ENCODE measurements at places on chromosomes 4 and X.

GRCh38 chrX:39591099-39591498 is 506.7 kb downstream of the BCOR start:
- DNase-seq: no peak

GRCh38 chr4:70903291-70903603 is 1.1 kb downstream of the MOB1B start:
- DNase-seq: no peak

DNA sequence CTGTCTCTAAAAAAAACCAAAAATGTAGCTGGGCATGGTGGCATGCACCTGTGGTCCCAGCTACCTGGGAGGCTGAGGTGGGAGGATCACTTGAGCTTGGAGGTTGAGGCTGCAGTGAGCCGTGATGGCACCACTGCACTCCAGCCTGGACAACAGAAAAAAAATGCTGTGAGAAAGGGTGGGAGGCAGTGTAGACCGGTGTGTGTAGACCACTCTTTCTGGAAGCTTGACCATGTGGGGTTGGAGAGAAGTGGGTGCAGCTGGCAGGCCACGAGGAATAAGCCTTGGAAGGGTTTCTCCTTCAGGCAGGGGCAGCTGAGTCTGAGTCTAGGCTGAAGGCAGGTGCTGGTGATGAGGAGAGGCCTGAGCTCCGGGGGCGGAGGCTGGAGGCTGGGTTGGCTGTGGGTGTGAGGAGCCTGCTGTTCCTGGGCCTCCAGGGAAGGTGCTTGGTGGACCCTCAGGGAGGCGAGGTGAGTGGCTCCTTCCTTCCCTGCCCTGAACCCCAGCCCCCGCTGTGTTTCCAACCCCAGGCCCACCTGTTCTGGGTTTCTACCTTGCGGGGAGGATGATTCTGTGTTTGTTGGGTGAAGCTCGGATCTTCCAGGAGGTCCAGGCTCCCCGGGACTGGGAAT is 9.3 kb upstream of the TBC1D14 start:
- no peak for DNase-seq

GRCh38 chr4:124738994-124739393 is 26.5 kb upstream of the ANKRD50 start:
- DNase-seq: no peak

- peak; percentile 21 for DNase-seq
These were observed 113.7 kb upstream of the NEXMIF start for GRCh38 chrX:75038925-75039324.

DNA sequence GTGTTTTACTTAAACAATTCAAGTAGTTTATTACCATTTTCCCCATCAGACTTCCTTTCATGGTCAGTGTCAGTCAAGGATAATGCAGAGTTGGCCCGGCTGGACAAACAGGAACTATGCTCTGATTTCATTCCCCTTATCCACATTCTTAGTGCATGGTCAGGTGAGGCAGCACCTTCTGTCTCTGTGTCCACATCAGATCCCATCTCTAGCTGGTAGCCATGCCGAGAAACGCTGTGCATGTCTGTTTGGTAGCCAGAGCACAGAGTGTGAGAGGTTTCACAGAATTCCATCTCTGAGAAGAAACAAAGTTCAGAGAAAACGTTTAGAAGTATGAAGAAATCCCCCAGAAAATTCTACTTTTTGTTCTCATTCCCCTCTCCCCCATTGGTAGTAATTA is 423.7 kb upstream of the TEX13C start:
- no peak for DNase-seq

DNA sequence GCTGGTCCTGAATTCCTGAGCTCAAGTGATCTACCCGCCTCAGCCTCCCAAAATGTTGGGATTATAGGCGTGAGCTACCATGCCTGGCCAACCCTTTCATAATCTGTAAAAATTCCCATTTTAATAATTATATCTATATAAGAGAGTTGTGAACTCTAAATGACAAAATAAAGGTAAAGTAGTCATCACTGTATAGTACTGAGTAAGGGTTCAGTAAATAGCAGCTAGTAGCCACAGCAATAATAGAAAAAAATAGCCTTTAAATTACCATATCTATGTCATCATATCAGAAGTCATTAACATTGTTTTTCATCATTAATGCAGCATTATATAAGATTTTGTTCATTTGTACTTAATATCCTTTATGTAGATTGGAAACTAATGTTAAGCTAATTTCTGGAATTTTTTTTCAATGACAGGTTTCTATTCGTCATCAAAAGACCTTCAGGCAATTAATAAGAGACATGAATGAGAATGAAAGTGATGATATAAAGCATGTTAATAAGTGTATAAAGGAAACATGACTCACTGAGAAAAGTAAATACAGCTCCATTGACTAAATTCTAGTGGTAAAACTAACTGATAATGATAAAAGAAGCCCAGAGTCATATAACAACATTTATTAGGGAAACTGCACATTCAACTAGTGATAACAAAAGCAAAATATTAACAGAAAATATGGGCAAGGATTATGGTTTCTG is 85.9 kb upstream of the UGT8 start:
- DNase-seq: no peak

DNA sequence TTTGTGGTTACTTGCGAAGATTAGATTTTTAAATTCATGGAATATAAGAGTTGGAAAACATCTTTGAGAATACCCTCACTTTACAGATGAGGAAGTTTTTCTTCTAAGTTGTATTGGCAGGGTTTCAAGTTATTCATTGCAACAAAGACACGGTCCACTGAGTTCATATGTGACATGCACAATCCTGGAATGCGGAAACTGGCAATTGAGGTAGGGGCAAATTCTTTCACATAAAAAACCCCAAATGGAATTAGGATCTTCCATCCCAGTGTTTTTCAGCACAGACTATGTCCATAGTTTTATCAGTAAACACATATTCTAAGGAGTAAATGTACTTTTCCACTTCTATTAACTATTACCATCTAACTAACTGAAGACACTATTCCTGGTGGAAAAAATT is 81.8 kb upstream of the NAP1L5 start:
- no peak for DNase-seq

DNA sequence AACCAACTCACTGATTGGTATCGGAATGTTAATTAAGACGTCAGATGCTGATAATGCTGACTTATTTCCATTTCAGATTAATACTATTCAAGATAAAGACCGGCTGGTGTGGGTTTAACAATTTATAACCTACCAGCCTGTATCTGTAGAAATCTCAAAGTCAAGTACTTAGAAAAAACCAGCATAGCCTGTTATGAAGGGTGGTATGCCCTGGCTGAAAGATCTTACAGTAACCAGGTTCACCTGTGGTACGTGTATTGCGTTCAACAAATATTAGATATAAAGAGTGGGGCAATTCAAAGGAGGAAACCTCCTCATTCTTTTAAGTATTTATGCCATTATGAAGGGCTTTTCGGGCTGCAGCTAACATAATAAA is 240.8 kb upstream of the ANXA3 start:
- DNase-seq: no peak

- DNase-seq: no peak
These were observed 131.6 kb upstream of the TMEM164 start for GRCh38 chrX:109871121-109871888.

- peak; percentile 23 for DNase-seq
These were observed 13.8 kb downstream of the RNF4 start for GRCh38 chr4:2482693-2483092.

GRCh38 chr4:100795581-100795980 is 277.8 kb upstream of the EMCN start:
- no peak for DNase-seq

GRCh38 chr4:84809946-84810345 is 156.5 kb downstream of the WDFY3 start:
- DNase-seq: no peak

GRCh38 chrX:41558531-41558930 is 111.4 kb downstream of the NYX start:
- DNase-seq: no peak

DNA sequence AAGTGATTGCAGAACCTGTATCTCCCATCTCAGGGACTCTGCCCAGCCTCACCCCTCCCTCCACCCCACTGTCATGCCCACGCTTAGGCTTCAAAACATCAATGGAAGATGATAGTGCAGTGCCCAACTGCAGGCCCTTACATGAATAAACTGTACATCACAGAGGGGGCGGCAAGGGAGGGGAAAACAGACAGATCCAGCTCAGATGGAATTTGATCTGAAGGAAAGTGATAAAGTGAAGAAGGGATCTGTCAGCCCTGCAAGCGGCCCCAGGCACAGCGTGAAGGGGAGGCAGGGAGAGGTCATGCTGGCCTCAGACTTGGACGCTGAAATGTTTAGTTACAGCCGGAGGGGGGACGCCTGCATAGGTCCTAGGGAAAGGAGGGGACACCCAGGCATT is 38.5 kb downstream of the GYG2 start:
- DNase-seq: no peak

GRCh38 chrX:109841257-109841656 is 108.2 kb upstream of the ACSL4 start:
- DNase-seq: no peak

- DNase-seq: peak; percentile 21
These were observed 1.1 kb downstream of the AFF2 start for GRCh38 chrX:148501386-148502066.

- DNase-seq: no peak
These were observed 737.8 kb upstream of the FRG1 start for GRCh38 chr4:189202869-189203271.

GRCh38 chrX:132393992-132394391 is 94.8 kb downstream of the MBNL3 start:
- no peak for DNase-seq

DNA sequence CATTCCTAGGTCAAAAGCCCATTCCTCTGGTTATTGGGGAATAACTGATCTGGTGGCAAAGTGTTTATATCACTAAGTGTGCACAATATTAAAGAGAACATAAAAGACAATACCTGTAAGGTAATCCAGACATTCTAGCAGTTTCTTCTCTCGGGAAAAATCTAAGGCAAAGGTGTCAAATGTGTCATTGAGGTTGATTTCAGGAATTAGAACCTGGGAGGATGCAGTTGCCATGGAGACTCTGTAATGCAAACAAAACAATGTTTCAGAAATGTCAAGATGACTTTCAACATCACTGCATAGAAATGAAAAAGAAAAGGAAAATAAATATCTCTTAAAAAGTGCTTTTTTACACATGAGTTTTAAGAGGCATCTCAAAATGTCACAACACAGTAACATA is 145.9 kb downstream of the MID1 start:
- no peak for DNase-seq

DNA sequence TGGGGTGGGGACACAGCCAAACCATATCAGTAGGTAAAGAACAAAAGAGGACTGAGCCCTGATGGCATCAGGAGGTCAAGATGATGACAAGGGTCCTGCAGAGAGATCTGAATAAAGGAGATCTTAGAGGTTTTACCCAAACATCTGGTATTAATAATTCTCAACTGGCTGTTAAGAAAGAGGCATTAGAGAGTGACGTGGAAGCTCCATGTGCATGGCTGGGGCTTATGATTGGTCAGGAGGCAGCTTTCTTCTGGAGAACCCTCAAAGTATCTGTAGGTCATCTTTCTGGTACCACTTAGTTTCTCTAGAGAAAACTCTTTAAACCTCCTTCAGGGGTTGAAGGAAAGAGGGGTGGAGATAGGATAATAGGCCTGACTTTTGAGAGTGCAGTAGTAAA is 18.7 kb downstream of the MGST2 start:
- DNase-seq: no peak

GRCh38 chr4:89249313-89249712 is 58.3 kb downstream of the GPRIN3 start:
- DNase-seq: no peak

GRCh38 chrX:118114971-118115370 is 1.6 kb downstream of the KLHL13 start:
- DNase-seq: no peak

DNA sequence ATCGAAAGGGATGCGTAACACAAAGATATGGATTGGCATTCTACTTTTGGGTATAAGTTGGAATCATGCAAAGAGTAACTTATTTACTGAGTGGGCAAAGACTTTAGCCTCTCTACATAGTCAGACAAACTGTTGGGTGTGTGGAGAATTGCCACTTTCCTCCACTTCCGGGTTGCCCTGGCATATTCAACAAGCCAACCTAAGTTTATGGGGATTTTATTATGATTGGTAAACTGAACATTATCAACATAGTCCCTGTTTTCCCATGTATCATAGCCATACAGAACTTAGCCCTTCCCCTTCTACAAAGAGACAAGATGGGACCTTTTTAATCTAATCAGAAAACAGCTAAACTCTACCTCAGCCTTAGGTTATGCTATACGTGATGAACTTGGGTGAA is 121.6 kb downstream of the AGTR2 start:
- no peak for DNase-seq

- DNase-seq: no peak
These were observed 39.2 kb upstream of the PDE5A start for GRCh38 chr4:119667802-119668201.

- DNase-seq: no peak
These were observed 58.9 kb upstream of the IRS4 start for GRCh38 chrX:108795240-108795639.

DNA sequence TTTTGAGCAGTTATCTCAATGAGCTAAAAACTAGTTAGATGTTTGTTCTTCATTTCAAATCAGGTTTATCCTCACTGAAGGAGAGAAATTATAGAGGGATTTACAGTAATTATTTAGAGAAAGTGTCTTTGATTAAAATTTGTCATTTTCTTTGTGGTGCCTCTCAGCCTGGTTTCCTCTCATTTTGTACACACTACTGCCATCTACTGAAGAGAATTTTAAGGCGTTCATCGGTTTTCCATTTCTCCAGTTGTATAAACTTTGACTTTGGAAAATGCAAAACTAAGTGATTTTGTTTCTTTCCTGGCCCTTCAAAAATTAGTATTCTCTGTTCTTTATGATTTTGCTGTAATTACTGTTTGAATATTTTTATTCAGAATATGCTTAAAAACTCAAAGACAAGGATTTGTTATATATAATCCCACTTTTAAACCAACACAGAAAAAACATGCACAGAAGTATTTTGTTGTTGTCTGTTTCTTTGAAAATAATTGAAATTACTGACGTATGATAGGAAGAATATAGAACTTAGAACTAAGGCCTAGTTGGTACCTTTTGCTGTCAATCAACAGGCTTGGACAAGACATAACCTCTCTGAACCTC is 34.4 kb upstream of the ANXA3 start:
- DNase-seq: no peak

- DNase-seq: no peak
These were observed 101.4 kb downstream of the WWC2 start for GRCh38 chr4:183200453-183200852.

- DNase-seq: no peak
These were observed 34.5 kb downstream of the STBD1 start for GRCh38 chr4:76341063-76341462.

DNA sequence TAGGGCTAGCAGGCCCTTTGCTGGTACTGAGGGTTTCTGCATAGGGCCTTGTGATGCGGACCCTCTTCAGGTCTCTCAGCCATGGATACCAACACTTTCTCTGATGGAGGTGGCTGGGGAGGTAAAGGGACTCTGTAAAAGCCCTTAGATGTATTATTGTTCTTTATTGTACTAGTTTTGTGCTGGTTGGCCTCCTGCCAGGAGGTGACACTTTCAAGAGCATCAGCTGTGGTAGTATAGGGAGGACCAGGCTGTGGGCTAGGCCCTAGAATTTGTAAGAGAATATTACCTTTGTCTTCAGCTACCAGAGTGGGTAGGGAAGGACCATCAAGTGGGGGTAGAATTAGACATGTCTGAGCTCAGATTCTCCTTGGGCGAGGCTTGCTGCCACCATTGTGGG is 936.3 kb downstream of the CENPC start:
- no peak for DNase-seq
